ENCODE measurements at places on chromosomes 3 and 15. TPM values are rescaled to one million over a fixed set of nuclear protein-coding genes. Genes with fewer than 3 reads are reported as not detected.
A peak's percentile ranks its signal among the peaks of the same experiment; 100 is the strongest.

TMEM207 gene
- total RNA-seq = not detected

KCNAB1 gene
- total RNA-seq = not detected

DNA sequence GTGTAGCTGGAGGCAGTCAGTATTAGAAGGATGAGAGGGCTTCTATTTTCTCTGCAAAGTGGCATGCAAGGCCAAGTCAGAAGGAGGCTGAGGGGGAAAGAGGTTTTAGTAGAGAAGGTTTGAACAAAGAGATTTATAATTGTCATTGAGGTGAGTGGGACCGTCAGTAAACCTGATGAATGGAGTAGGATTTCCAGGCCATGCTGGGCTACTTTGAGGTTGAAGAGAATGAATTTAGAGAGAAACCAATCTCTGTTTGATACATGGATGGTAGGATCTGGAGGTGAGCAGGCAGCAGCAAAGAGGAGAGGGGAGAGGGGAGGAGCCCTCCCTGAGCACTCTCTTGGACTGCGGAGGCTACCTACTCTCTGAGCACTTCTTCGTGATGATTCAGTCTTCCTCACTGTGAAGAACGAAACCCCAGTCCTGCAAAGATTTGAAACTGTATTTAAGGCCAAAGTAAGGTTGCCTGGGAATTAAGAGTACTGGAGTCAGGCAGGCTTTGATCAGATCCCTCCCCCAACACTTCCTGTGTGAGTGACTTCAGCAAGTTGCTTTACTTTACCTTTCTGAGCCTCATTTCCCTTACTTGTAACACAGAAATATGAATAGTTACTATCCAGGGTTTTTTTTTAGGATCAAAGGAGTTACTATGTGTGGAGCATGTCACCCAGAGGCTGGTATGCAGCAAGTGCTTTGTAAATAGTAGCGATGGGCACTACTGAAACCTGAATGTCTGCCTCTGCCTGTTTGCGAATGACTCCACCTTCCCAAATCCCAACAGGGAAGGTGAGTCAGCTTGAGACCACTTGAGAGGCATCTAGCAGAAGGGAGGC, 75.8 kb downstream of the RPL39L start:
- peak; percentile 88 for ATAC-seq

DNA sequence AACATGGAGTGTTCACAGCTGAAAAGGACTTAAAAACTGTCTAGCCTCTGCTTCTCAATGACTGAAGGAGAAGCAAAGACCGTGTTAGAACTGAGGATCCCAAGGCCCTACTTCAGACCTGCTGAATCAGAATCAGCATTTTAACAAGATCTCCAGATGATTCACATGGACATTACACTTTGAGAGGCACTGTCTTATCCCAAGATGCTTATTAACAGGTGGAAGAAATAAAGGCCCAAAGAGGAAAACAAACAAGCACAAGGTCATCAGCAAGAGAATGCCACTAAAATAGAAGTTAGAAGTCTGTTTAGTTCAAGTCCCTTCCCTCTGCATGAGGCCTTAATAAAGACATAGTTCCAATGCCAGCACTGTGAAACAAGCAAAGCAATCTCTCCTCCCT, 191.4 kb upstream of the BCL6 start:
- no peak for ATAC-seq

KCNMB3 gene
- total RNA-seq = 0.69 TPM

GRCh38 chr15:78616506-78616905, 4.3 kb downstream of the CHRNA3 start:
- ATAC-seq = no peak

FRMD5 gene
- 0.26 TPM for total RNA-seq

TRIM71 gene
- 0.03 TPM for total RNA-seq

GRCh38 chr3:17840126-17840525, 97.7 kb upstream of the TBC1D5 start:
- no peak for ATAC-seq

DNA sequence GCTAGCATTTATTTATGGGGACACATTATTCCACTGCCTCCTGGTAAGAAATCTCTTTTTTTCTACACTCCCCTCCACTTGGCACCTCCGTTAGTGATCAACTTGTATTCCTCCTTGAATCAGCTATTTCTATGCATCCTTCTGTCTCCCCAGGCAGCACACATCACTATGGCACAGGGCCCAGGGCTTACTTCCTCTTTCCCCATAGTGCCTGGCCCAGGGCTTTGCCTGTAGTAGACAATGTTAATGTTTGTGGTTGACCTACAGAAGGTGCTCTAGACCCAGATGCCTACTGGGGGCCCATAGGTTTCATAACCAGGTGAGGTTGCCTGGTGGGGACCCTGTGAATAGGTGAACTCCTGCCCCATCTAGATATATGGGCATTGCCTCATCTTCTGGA, 44.9 kb downstream of the EPHB1 start:
- no peak for ATAC-seq

GRCh38 chr3:186406669-186407635, 44.9 kb upstream of the DGKG start:
- no peak for ATAC-seq

GRCh38 chr3:124281453-124282316, 289.8 kb upstream of the ROPN1 start:
- peak; percentile 29 for ATAC-seq

GRCh38 chr3:177257006-177257405, 59.7 kb upstream of the TBL1XR1 start:
- no peak for ATAC-seq

GRCh38 chr3:156522673-156523072, 32.2 kb downstream of the SSR3 start:
- ATAC-seq = no peak

DNA sequence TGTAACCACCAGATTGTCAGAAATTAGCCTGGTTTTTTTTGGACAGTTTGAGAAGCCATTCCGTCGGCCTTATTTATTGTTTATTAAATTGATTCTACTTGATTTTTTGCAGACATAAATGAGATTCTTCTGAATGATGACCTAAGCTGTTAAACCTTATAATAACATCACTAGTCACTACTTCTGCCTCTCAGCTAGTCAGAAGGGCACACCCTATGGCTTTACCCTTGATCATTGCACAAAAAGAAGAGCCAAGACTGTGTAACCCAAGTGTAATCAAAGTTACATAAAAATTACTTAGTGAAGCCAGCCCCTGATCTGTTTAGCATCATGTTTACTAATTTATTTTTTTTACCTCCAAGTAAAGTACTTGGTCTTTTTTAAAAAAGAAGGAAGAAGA, 64.3 kb downstream of the CHL1 start:
- no peak for ATAC-seq

GRCh38 chr3:114624571-114625181, 330.8 kb downstream of the TIGIT start:
- ATAC-seq = peak; percentile 32
